Erythroblast (primary cell): ENCODE measurements at places on chromosomes 4 and X.

- no peak for DNase-seq
Measured at GRCh38 chr4:114780205-114780604, 181.6 kb downstream of the UGT8 start.

DNA sequence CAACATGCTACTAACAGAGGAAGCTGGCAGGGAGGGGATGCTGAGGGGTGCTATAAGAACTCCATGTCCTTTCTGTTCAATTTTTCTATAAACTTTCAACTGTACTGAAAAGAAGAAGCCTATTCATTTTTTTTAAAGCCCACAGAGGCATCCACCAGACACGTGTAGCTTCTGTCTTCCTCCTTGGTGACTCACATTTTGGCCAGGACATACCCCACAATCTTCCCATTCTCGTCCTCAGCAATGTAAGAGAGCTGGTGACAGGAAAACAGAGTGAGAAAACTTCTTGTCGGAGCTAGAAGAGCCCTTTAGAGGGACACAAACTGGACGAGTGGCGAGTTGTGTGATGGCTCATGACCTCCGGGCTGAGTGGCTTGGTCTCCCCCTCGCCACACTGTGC is 1.1 kb downstream of the NAA10 start:
- no peak for DNase-seq

- peak; percentile 13 for DNase-seq
Measured at GRCh38 chrX:153778684-153779101, 2.1 kb upstream of the SRPK3 start.

DNA sequence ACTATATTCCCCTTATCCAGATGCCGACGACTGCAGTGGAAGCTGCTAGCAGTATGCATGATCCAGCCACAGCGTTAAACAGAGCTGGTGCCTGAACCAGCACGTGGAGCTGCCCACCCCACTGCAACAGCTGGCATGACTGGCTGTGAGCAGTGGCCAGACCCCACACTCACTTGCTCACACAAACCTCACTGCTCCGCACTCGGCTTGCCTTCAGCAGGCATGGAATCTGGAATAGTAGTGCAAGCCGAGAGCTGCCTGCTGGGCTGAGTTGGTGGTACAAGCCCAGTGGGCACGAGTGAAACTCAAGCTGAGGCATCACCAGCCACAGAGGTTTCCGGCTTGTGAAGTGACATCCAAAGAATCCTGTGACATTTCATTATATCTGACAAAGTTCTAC is 1197.6 kb downstream of the FAM133A start:
- no peak for DNase-seq

- DNase-seq: no peak
Measured at GRCh38 chr4:88809576-88810219, 112.1 kb upstream of the NAP1L5 start.

- DNase-seq: no peak
Measured at GRCh38 chrX:102624105-102624504, 24.8 kb downstream of the ARMCX5 start.

- DNase-seq: no peak
Measured at GRCh38 chrX:150575419-150575814, 7.0 kb downstream of the MTM1 start.

- DNase-seq: no peak
Measured at GRCh38 chr4:153523941-153524386, 57.8 kb downstream of the TMEM131L start.

- no peak for DNase-seq
Measured at GRCh38 chr4:122759639-122760310, 27.3 kb downstream of the BBS12 start.

DNA sequence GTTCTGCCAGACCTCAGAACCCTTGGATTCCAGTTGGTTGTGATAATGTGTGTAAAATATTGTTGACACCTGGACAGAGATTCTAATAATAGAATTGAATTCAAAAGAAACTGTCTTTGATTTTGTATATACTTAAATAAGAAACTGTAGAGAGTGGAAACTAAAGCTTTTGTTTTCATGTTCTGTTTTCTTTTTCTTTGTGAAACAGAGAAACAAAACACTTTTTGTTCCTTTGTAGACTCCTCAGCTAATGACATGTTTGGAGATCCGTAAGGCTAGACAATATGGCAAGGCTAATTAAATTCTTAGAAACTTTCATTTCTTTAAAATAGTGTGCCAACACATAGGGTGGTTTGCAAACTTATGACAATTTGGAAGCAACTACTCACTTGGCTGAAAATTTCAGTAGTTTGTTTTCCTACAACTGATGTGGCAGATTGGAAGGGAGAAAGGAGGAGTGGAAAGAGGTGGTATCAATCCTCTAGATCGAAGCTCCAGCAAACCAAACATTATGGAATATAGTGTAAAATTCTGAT is 90.9 kb upstream of the FAT1 start:
- no peak for DNase-seq

- DNase-seq: peak; percentile 8
Measured at GRCh38 chr4:99052902-99053301, 35.7 kb downstream of the ADH5 start.

DNA sequence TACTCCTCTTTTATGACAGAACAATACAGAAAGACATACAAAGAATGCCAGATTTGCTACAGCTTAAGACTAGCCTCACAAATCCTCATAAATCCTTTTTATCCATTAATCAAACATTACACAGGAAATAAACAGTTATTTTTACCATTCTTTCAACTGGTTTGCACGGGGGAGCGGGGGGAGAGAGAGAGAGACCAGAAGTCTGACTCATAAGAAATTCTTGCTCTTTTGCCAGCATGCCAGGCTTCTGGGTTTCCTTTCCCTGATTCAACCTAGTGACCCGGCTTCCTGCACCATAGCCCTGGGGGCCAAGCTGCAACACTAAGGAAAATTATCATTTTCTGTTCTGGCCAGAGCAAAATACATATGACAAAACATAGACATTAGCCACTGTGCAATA is 6.8 kb upstream of the RRAGB start:
- DNase-seq: no peak

GRCh38 chr4:169337510-169337909 is 66.8 kb upstream of the SH3RF1 start:
- no peak for DNase-seq

DNA sequence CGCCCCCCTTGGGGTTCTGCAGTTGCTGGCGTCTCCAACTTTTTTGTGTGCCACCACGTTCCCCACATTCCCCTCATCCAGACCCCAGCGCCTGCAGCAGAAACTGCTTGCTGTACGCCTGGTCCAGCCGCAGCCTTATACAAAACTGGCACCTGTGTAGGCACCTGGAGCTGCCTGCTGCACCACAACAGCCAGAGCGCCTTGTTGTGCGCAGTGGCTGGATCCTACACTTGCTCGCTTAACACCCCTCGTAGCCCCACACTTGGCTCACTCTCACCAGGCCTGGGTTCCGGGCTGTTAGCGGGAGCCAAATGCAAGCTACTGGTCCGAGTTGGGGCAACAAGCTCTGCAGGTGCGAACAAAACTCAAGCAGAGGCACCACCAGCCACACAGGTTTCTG is 136.8 kb downstream of the TECRL start:
- DNase-seq: no peak

GRCh38 chr4:56513517-56513916 is 7.9 kb downstream of the ARL9 start:
- DNase-seq: peak; percentile 87

GRCh38 chr4:108891896-108892590 is 129.2 kb upstream of the ETNPPL start:
- no peak for DNase-seq

- no peak for DNase-seq
Measured at GRCh38 chr4:13413729-13414437, 70.3 kb downstream of the RAB28 start.

- DNase-seq: no peak
Measured at GRCh38 chr4:153543351-153543750, 77.2 kb downstream of the TMEM131L start.

DNA sequence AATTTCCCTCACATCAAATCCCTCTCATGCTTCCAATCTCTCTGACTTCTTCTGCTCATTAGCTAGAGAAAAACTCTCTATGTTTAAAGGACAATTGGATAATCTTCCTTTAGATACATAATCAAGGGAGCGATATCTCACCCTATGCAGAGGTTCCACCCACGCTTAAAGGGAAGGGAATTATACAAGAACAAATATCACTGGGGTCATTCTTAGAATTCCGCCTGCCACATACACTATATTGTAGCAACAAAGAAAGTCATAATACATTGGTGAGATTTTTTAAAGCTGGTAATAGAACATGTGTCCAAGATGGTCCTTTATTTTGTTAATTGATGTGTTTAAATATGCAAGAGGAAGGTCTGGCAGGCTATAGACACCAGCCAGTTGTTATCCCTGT is 31.5 kb downstream of the NKX6-1 start:
- no peak for DNase-seq

GRCh38 chr4:87913896-87914295 is 61.6 kb upstream of the SPP1 start:
- DNase-seq: no peak

DNA sequence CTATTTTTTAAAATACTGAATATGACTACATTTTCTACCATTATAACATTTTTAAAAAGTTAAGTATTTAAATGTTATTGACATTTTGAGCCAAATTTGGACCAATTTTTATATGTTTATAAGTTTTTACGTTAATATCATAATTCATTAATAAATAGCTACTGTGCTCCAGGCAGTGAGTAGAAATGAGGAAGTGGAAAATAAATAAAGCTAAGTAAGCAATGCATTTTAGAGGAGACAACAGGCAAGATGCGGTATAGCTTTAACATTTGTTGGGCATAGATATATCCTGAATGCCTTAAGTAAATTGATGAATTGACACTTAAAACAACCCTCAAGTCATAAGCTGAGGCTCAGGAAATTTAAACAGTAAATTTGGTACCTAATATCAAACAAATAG is 474.8 kb downstream of the PCDH10 start:
- DNase-seq: no peak

- no peak for DNase-seq
Measured at GRCh38 chrX:116417214-116417613, 19.2 kb upstream of the SLC6A14 start.

- DNase-seq: no peak
Measured at GRCh38 chrX:100880368-100880767, 6.2 kb upstream of the NOX1 start.

GRCh38 chr4:101306225-101306624 is 41.1 kb downstream of the PPP3CA start:
- DNase-seq: no peak

GRCh38 chrX:15856636-15857035 is 2.0 kb upstream of the AP1S2 start:
- peak; percentile 10 for DNase-seq

- no peak for DNase-seq
Measured at GRCh38 chr4:66000510-66001117, 330.3 kb upstream of the EPHA5 start.

DNA sequence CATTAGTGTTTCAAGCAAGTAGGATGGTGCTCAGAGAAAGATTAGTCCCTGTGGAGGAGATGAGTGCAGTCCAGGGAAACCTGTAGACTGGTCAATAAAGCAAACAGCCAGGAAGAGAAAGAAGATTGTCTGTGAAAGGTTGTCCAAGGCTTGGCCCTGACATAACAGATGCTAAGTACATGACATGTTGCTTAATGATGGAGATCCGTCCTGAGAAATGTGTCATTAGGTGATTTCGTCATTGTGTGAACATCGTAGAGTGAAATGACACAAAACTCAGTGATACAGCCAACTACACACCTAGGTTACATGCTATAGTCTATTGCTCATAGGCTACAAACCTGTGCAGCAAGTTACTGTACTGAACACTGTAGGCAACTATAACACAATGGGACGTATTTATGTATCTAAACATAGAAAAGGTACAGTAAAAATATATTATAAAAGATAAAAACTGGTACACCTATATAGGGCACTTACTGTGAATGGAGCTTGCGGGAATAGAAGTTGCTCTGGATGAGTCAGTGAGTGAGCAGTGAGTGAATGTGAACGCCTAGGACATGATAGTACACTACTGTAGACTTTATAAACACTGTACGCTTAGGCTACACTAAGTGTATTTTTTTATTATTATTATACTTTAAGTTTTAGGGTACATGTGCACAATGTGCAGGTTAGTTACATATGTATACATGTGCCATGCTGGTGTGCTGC is 9.0 kb upstream of the PRSS48 start:
- DNase-seq: no peak

- peak; percentile 51 for DNase-seq
Measured at GRCh38 chr4:7192252-7193029, at the start of gene SORCS2. SORCS2 (plus strand) TSS chr4:7192538.

GRCh38 chrX:139692506-139692849 is 15.5 kb downstream of the MCF2 start:
- no peak for DNase-seq

GRCh38 chrX:55697381-55697780 is 20.2 kb upstream of the RRAGB start:
- peak; percentile 1 for DNase-seq

- DNase-seq: no peak
Measured at GRCh38 chr4:71239365-71239764, 99.5 kb upstream of the SLC4A4 start.

DNA sequence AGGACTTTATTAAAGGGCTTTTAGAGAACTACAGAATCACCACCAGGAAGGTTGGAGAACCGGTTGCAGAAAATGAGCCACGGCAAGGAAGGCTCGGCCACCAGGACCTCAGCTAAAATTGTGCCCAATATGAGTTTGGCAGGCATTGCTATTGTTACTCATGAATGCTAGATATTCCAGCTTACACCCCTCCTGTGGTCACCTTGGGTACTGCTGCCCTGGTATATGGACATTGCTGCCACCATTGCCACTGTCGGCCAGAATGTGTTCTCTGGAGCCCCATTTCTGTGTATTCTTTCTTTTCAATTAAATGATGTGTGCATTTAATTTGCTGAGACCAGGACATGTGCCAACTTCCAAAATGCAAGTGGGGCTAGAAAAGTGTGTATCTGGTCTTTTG is 626.7 kb upstream of the BOD1L1 start:
- DNase-seq: peak; percentile 1

DNA sequence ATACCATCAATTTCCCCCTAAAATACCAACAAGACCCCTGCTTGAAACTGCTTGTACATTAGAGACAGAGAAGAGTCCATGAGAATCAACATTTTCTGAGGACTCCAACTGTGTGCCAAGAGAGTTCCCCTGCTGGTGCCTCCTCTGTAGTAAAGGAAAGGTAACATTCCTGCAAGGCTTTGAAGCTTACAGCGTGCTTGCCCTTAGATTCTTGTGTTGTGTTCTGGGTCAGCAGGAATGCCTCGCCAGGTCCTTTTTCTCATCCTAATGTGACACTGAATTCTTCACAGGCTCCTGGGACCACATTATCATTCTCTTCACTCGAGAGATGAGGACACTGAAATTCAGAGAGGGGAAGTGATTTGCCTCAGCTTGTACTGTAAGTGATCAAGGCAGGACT is 9.7 kb upstream of the EOLA2 start:
- no peak for DNase-seq

- no peak for DNase-seq
Measured at GRCh38 chr4:16142598-16143310, 58.9 kb upstream of the PROM1 start.

- DNase-seq: no peak
Measured at GRCh38 chr4:126630230-126630629, 1002.5 kb upstream of the INTU start.

- DNase-seq: no peak
Measured at GRCh38 chrX:8289523-8289922, 118.5 kb upstream of the VCX2 start.
